ENCODE measurements at places on chromosomes 5 and 9.

DNA sequence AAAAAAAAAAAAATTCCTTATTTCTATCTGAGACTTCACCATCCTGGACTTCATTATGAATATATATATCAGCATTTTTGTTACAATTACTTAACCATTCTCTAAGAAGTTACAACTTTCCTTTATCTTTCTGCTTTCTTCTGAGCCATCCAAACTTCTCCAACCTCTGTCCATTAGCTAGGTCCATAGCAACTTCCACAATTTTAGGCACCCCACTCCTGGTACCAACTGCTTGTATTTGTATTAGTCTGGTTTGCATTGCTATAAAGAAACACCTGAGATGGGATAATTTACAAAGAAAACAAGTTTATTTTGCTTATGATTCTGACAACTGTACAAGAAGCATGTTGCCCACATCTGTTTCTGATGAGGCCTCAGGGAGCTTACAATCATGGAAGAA is 182.1 kb downstream of the CDH9 start:
- no peak for DNase-seq

GRCh38 chr9:86731511-86732063 is 215.7 kb downstream of the GAS1 start:
- DNase-seq, result no peak

- DNase-seq, result no peak
These were observed 77.7 kb downstream of the OLFM1 start for GRCh38 chr9:135165003-135165711.

- no peak for DNase-seq
These were observed 94.1 kb upstream of the TAF11L2 start for GRCh38 chr5:17403695-17404490.

DNA sequence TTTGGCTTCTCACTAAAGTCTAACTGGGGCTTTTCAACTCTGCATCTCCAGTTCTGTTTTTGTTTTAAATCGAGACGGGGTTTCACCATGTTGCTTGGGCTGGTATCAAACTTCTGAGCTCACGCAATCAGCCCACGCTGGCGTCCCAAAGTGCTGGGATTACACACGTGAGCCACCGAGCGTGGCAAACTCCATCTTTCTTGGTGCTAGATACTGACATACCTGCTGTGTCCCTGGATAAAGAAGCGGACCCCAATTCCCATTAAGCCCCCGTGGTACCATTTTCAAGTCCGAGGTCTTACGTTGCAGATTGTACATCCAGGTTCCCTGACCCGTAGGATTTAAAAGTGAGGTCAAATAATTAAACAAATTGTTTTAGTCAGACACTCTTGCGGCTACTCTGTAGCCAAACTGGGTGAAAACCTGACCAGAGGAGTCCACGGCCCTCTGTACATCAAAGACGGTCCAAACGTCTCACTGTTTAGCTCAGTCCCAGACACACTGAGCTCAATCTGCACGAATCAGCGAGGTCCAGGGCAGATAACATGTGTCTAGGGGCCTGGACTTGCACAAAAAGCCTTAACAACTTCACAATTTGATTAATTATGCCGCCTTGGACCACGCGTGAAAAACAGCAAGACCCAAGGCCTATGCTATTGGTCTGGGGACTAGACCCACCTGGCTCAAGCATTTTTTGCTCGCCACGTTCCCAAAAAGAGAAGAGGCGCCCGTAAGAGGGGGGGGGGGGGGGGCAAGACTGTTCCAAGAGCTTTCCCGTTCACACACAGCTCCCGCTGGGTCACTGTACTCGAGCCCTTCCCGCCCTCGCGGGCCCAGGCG is 727 bp upstream of the DNAJA1 start:
- DNase-seq, result no peak

DNA sequence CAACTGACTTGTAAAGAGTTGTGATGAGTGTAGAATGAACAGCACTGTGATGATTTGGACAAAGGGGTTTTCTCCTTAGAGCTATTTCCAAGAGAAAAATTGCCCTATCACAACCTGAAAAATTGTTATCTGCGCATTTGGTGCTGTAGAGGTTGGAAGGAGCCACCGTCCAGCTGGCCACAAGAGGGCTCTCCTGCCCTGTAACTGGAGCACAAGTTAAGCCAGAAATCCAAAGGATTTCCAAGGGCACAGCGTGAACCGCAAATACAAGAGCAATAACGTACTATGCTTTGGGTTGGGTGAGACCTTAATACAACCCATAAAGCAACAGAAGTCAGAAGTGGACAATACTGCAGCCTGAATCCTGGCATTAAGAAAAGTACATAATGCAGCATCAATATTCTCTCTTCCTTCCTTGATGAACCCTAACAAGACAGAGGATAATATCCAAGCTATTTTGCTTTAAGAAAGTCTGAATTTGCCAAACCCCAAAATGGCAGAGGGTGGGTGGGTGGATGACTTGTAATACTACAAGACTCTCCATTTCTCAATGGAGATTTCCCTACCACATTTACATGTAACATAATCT is 56.8 kb upstream of the SMIM32 start:
- no peak for DNase-seq

- DNase-seq, result no peak
These were observed 39.9 kb upstream of the GRIN3A start for GRCh38 chr9:101778332-101778731.

DNA sequence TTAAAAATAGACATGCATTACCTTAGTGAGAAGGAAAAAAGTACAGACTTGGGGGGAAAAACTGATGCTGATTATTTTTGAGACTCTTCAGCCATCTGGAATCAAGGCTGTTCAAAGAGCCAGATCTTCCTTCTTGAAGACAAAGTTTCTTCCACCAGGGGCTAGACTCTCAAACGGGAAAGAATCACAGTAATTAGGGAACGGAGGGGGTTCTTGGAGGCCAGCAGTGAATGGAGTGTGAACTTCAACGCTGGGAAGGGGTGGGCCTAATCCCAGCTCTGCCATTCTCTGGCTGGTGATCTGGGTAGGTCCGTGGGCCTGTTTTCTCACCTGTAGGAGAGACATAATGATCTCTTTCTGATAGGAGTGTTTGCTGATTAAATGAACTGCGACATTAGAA is 21.1 kb upstream of the LHX2 start:
- DNase-seq, result no peak

- no peak for DNase-seq
These were observed 503.6 kb upstream of the TUSC1 start for GRCh38 chr9:26181836-26182235.

- no peak for DNase-seq
These were observed 23.8 kb downstream of the NPR3 start for GRCh38 chr5:32734827-32735378.

DNA sequence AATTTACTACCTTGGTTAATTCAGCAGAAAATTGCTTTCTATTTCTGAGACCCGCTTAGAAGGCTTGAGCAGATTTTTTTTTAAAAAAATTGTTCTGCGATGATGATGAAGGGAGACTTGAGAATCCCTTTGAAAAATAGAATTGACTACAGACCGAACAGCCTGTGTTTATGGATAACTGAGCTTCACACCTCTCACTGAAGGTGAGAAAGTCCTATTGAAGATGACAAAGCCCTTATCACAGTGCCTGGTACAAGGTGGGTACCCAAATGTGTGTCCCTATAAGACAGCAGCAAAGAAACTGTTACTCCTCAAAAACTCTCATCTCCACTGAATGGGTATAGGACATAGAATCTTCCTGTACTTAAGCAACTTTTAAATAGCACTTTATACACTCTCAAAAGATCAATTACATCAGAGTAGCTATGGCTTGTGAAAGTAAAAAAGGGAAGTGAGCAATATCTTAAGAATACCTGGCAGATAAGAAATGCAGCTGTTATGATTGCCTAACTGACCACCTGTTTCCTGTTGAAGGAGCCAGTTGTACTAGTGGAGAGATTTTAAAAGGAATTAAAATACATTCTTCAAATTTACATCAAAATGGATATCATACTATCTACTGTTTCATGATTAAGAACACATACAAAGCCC is 419.7 kb downstream of the CHSY3 start:
- DNase-seq, result no peak

GRCh38 chr5:159215886-159216285 is 6.5 kb upstream of the RNF145 start:
- no peak for DNase-seq

DNA sequence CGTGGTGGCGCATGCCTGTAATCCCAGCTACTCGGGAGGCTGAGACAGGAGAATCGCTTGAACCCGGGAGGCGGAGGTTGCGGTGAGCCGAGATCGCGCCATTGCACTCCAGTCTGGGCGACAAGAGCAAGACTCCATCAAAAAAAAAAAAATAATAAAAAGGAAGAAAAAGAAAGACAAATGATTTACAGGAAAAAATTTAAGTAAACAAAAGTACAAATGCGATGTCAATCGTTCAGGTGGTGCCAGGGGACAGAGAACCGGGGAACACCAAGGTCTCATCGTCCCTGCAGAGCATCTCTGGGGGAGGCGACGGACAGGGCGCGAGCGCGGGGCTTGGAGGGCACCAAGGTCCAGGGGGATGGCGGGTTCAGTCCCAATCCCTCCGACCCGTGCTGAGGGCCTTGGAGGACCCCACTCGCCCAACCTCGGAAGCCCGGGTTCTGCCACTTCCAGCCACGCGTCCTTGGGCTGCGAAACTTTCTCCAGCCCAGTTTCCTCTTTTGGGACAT is 607 bp upstream of the HNRNPAB start:
- no peak for DNase-seq

- no peak for DNase-seq
These were observed 143.4 kb downstream of the MACROH2A1 start for GRCh38 chr5:135255461-135256178.

GRCh38 chr5:40781843-40782409 is 16.2 kb downstream of the PRKAA1 start:
- DNase-seq, result no peak

- no peak for DNase-seq
These were observed 41.7 kb downstream of the SEMA6A start for GRCh38 chr5:116532762-116533525.

GRCh38 chr5:119273391-119273839 is 82.4 kb upstream of the TNFAIP8 start:
- no peak for DNase-seq

- peak; percentile 54 for DNase-seq
These were observed at the start of gene CIZ1 for GRCh38 chr9:128191406-128192046. TSS of gene CIZ1 (minus strand) at chr9:128191572. CDS start at chr9:128190857, 715 bp downstream.

DNA sequence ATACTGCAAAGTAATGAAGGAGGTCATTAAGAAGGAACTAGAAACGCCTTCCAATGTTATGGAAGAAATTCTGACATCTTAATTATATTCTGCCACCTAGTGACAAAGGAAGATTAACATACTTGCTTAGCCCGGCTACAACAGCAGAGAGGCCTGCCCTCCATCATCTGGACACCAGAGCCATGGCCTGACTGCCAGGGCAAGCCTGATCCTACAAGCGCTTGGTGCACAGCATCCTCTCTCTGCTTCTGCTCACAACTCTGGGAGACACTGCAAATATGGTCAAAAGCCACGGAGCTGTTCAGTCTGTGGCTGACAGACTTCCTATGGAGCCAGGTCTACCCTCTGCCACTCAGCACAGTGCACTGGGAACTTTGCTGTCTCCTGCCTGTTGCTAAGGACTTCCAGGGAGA is 87.3 kb upstream of the SLC44A1 start:
- no peak for DNase-seq

GRCh38 chr5:83720836-83721537 is at the start of gene HAPLN1:
TSS of gene HAPLN1 (minus strand) at chr5:83720855. CDS start at chr5:83673523, 47,332 bp downstream.
- DNase-seq, result no peak

DNA sequence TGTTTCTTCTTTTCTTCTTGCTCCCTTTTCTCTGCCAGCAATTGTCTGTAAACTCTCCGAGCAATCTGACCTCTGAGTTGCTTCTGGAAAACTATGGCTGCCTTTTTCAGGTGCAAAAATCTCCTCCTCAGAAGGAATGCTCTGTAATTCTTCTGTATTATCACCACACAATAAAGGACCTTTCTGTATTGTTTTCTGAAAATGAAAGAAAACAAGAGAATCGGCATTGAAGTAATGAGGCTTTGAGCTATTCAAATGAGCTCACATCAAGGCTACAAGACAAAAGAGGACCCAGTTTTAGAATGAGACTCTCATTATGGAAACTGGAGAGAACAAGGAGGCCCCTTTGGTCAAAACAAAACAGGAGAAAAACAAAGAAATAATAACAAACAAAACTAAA is 86.2 kb upstream of the RETREG1 start:
- no peak for DNase-seq

GRCh38 chr5:160009591-160009989 is 651 bp downstream of the TTC1 start:
- no peak for DNase-seq

DNA sequence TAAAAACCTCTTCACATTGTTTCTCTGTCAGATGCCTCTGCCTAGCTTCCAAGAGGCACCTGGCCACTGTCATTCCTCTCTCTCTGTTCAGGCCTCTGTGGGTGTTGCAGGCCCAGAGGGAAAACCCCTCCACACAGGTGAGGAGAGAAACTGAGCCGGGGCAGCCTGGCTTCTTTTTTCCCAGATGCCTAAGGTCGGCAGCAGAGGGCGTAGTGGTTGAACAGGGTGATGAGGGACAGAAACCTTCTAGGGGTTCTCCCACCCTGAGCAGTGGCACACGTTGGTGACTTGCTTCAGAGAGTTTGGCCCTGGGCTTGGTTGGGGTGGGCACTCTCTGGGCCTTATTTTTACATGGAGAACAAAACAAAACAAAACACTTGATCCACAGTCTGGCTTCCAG is 12.2 kb downstream of the IL9 start:
- no peak for DNase-seq

DNA sequence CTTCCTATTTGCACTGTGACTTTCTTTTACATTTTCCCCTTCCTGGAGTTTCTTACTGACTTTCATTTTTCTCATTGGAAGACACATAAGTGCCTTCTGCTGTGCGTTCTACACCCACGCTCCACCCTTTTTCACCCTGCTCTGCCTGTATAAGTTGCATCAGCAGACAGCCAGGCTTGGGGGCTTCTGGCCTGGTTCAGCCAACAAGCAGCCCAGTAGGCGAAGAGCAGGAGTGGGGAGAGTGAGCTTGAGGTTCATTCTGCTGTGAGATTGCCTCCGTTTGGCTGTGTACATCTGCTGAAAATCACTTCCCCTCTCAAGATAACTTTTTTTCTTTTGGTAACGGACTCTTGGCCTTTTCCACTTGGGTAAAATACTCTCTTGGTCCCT is 38.4 kb downstream of the RASGRF2 start:
- no peak for DNase-seq

DNA sequence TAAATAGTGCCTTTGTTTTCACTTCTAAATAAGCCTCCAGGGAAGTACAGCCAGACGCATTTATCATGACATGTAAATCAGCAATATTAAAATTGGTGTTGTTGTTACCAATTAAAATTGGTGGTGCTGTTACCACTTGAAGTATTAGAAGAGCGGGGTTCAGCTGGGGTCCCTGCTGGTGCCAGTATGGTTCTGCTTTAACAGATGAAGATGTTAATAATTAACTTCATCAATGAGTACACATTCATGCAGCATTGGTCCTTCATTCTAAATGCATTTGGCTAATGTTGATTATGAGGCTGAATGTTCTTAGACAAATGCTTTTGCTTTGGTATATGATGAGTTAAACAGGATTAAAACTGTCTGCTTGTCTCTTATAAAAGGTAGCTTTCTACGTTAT is 67.6 kb upstream of the TMC1 start:
- no peak for DNase-seq

- no peak for DNase-seq
These were observed 23.7 kb downstream of the TRAF1 start for GRCh38 chr9:120902569-120903535.

- DNase-seq, result no peak
These were observed 6.2 kb downstream of the NKD2 start for GRCh38 chr5:1014781-1015221.

GRCh38 chr5:157961896-157962590 is 103.1 kb upstream of the CLINT1 start:
- DNase-seq, result no peak

- no peak for DNase-seq
These were observed 101.1 kb downstream of the NFIB start for GRCh38 chr9:14212697-14213420.

- DNase-seq, result no peak
These were observed 37.1 kb downstream of the GLIS3 start for GRCh38 chr9:4262735-4263141.
